Effector memory CD8-positive, alpha-beta T cell (primary cell): ENCODE measurements at places on chromosomes 4 and X.

- DNase-seq: no peak
Measured at GRCh38 chrX:72604705-72605104, 32.1 kb upstream of the HDAC8 start.

DNA sequence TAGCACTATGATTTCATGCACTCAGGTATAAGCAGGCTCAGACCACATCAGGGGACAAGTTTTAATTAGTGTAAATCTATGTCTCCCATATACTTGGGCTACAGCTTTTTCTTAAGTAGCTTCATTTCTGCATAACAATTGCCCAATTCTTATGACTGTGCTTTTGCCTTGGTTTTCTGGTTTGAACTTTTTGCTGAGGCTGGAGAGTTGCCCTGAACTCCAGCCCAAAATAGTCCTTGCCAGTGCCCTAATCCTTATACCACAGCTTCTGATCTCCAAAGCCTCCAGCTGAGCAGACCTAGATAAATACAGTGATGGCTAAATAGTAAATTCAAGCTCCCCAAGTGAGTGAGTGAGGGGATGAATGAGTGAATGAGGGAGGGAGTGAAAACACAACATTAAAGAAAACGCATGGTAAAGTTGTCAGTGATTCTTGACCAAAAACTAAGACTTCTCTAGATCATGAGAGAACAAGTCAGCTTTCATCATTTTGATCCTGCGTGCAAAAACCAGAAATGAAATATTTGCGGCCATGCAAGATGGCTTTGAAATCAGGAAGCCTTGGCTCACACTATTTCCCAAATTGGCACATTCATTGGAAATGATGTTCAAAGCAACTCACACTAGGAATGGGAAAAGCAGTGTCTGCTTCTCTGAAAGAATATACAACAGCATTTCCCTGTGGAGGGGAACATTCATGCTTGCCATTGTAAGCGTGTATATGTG, 437.1 kb upstream of the CTSO start:
- no peak for DNase-seq

- no peak for DNase-seq
Measured at GRCh38 chr4:87209696-87210095, 10.7 kb downstream of the KLHL8 start.

DNA sequence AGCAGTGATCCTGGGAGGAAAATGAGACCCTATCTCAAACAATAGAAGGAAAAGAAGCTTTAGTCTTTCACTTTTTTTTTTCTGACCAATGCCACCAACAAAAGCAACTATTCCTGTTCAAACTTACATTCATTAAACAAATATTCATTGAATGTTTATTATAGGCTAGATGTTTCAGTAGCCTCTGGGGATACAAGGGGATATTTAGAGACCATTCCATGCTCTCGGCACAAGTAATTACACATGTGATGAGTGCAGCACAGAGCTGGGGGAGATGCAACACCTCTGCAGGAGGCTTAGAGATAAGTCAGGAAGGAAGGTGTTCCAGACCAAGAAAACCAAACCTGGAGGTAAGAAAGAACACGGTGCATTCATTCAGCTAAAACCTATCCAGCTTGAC, 68.3 kb downstream of the PALLD start:
- no peak for DNase-seq

GRCh38 chr4:5128569-5128968, 77.3 kb downstream of the STK32B start:
- no peak for DNase-seq

- DNase-seq: no peak
Measured at GRCh38 chr4:96354036-96354712, 514.3 kb downstream of the PDHA2 start.

- DNase-seq: no peak
Measured at GRCh38 chrX:5756616-5757015, 472.1 kb downstream of the NLGN4X start.

DNA sequence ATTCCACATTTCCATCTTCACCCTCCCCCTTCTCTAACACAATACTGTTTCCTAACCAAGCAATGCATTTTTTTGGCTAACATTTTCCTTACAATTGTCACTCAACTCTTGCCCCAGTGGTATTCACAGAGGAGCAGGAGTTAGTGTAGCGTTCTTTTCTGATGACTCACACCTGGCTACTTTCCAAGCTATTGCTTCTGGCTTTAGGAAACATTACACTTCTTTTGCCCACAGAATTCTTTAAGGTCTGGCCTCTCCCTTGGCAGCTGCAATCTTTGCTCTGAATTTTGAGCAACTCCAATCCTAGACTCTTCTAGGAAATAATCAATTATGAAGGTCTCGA, 27.5 kb upstream of the PDGFC start:
- no peak for DNase-seq

- DNase-seq: no peak
Measured at GRCh38 chrX:48600226-48600625, 2.9 kb downstream of the WDR13 start.

DNA sequence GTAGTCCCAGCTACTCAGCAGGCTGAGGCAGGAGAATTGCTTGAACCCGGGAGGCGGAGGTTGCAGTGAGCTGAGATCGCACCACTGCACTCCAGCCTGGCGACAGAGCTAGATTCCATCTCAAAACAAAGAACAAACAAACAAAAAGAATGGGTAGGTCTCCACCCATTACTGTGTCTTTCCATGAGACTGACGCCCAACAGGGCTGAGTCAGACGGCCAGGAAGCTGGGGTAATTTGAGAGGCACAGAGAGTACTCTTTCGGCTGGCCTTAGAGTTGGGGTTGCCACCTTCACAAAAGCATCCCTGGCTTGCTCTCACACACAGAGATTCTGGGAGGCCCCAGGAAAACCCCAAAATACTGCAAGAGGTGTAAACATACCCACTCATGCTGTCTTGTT, 72.0 kb upstream of the DHRSX start:
- DNase-seq: no peak

DNA sequence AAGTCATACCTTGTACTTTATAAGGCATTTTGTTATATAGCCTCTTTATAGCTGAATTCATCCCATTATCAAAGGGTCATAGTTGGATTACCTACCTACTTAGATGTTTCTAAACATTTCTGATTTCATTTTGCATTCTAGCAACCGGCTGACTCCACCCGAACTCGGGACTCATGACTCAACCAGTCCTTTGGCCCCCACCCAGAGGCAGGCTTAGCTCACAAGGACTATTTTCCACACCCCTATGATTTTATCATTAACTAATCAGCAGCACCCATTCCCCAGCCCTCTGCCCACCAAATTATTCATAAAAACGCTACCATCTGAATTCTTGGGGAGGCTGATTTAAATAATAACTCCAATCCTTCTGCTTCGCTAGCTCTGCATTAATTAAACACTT, 79.9 kb upstream of the EGFL6 start:
- DNase-seq: no peak

- no peak for DNase-seq
Measured at GRCh38 chr4:65737672-65738071, 67.4 kb upstream of the EPHA5 start.

DNA sequence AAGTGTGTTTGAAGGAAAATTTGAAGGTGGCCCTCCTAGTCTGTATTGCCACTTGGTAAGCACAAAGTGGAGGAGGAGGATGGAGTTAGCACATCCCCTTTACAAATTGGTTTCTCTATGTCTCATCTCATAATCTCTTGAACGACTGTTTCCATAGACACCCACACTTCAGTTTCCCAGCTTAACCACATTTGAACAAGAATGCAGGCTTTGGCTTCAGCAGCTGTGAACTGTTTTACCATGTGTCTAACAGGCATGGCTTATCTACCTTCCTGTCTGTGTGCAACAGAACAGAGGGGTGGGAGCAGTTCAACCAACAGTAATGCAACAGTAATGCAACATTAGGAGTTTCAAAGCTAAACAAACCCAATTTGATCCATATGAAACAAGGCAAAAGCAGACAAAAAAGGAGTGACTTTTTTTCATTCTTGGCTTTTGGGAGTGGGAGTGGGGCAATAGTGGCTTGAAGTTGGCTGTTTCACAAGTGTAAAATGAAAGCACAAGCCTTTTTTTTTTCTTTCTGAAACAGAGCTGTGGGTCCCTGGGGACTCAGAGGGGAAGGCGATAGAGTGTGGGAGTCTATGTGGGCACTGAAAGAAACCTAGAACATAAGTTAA, 108.0 kb downstream of the ITM2A start:
- DNase-seq: peak; percentile 37

GRCh38 chrX:48492293-48492910, 16.4 kb upstream of the PORCN start:
- no peak for DNase-seq

DNA sequence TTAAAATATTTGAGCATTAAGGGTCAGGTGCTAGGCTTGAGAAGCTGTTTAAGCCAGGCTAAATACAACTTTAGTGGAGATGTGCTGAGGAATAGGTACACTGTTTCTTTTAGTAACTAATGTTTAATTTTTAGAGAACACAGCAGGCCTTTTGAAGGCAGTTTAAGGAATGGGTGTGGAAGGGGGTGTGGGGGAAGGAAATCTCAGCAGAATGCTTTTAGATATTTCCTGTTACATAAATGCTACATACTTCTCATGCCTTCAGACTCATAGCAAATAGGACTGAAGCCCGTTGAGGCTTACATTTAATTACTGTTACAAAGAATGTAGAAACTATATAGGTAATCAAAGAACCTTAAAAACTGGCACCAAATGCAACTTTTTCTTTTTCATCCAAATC, 66.3 kb downstream of the WWC2 start:
- DNase-seq: no peak

DNA sequence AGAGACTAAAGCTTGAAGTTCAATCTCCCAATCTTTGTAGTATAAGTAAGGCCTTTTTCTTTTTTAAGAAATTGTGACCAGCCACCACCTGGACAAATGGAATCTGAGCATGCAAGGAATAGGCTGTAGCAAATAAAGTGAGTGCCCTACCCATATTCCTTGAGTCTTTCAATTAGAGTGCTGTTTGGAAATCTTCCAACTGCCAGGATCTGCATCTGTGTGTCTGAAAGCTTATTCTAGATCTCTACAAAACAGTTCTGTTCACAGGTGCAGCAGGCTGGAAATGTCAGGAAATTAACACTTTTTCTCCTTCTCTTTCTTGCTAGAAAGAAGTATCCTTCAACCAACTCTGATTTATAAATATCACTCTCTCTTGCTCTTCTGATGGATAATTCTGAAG, 76.7 kb upstream of the NDST3 start:
- DNase-seq: no peak

- DNase-seq: no peak
Measured at GRCh38 chr4:138976526-138976925, 39.1 kb upstream of the NOCT start.

DNA sequence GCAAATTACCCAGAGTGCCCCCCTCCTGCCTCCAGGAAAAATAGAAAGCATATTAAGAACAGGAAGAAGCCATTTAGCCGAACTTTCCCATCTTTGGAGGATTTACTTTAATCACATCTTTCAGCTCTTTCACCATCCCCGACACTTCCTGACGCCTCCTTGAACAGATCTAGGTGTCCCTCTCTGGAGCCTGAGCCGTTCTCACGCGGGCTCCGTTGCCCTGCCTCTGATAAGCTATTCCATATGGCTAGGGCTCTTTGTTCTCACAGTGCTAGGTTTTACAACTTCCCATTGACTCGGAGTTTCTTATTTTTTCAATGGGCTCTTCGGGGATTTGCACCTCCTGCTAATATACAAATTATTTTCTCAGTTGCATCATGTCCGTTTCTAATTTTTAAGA, 82.1 kb upstream of the GPC4 start:
- DNase-seq: no peak

GRCh38 chr4:180486342-180486741, 1756.9 kb upstream of the TENM3 start:
- DNase-seq: no peak

DNA sequence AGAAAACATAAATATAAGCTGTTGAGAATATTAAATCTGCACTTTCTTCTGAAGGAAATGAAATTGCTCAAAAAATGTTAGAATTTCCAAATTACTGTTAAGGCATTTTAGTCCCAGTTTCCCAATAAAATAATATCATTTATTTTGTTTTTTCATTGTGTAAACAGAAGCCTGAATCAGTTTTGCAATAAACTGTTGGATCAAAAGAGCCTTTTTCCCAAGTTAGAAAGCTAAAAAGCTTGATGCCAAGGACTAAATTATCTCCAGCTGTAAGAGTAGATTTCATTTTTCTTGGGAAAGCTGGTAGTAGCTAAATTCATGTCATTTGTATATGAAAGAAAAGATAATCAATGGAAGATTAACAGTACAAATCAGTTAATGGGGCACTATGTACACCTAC, 95.8 kb downstream of the RNF150 start:
- DNase-seq: no peak

- DNase-seq: no peak
Measured at GRCh38 chr4:76298227-76298626, 8.3 kb upstream of the STBD1 start.

DNA sequence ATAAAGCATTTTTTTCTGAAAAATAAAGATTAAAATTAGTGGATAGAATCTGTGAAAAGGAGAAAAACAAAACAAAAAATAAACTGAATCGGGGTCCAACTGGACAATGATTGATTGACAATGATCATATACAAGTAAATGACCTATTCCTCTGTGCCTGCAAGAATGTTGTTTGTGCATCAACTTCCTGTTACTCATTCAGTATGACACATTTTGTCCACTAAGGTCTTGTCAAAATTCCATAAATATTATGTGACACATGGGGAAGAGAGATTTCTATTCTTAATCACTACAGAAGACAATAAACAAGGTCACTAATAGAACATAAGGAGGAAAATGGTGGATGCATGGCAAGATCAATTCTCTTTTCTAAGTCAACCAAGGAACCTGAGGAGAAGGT, 54.9 kb downstream of the F8 start:
- no peak for DNase-seq

GRCh38 chrX:152072236-152072635, 66.1 kb downstream of the MAGEA10 start:
- no peak for DNase-seq

GRCh38 chr4:107655289-107655688, 64.7 kb downstream of the PAPSS1 start:
- DNase-seq: no peak

DNA sequence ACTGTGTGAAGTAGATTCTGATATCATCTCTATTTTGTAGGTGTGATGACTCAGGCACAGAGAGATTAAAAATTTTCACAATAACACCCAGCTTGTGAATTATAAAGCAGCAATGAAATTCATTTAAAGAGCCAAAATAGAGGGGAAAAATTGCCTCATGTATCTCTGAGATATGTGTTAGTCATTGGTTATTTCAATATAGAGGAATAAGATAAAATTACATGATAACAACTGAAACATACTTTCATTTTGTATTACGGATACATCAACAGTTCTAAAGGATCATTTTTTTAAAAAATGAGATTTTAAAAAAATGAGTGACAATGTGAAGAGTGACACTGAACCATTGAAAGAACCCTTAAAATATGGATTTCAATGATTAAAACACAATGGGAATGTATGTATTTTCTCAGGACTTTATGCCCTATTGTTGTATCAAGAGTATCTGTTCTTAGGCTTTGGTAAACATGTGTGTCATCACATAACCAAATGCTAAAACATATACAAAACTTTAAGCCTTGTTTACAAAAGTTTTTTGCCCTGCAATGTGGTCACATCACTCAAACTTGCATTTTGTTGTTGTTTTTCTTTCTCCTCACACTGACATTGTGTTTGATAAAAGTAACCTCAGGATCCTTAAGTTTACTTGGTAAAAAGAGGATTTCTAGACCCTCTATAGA, 221.3 kb downstream of the ANTXR2 start:
- DNase-seq: no peak
